Skin of body (tissue), 3 donors: ENCODE measurements at places on chromosomes 11 and 22.

GRCh38 chr22:36107436-36107835, 53.1 kb downstream of the APOL3 start:
- DNase-seq: no peak

GRCh38 chr11:65918211-65919140, at the start of gene C11orf68:
C11orf68 (minus strand) TSS chr11:65919062; CDS start chr11:65919031, 31 bp downstream.
- no peak for DNase-seq

DNA sequence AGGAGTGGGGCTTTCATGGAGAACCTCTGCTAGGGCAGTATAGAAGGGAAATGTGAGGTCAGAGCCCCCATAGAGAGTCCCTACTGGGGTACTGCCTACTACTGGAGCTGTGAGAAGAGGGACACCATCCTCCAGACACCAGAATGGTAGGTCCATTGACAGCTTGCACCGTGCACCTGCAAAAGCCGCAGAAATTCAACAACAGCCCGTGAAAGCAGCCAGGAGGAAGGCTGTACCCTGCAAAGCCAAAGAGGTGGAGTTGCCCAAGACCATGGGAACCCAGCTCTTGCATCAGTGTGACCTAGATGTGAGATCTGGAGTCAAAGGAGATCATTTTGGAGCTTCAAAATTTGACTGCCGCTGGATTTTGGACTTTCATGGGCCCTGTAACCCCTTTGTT, 245.6 kb downstream of the TENM4 start:
- no peak for DNase-seq

GRCh38 chr11:78350091-78350645, 67.5 kb downstream of the GAB2 start:
- peak; percentile 22 for DNase-seq

DNA sequence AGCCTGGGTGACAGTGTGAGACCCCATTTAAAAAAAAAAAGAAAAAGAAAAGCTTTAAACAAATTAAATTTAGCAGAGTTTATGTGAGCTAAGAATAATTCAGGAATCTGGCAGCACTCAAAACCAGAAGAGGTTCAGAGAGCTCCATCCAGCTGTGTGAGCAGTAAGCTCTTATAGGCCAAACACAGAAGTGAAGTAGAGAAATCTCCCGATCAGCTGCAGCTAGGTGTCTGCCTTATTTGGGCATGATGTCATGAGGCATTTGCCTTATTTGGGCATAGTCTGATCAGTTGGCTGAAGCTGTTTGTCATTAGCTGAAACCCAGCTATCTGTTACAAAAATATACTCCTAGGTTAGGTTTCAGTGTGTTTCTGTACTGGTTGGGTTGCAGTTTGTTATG, 8.2 kb downstream of the MS4A15 start:
- no peak for DNase-seq

DNA sequence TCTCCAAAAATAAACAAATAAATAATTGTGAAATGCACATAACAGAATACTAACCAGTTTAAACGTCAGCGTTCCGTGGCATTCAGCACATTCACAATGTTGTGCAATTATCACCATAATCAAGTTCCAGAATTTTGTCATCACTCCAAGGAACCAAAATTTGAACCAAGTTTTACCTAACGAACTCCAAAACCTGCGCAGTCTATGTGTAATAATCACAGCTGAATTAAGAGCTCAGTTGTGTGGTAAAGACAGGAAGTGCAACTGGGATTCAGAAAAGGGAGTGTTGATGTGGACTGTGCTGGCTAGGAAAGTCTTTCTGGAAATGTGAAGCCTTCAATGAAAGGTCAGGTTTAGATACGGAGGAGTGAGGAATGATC, 5.4 kb upstream of the MCAM start:
- no peak for DNase-seq

- DNase-seq: no peak
Observed at GRCh38 chr22:44932493-44932892, 77.3 kb downstream of the PHF21B start.

GRCh38 chr11:95330302-95330701, 99.3 kb upstream of the SESN3 start:
- no peak for DNase-seq

DNA sequence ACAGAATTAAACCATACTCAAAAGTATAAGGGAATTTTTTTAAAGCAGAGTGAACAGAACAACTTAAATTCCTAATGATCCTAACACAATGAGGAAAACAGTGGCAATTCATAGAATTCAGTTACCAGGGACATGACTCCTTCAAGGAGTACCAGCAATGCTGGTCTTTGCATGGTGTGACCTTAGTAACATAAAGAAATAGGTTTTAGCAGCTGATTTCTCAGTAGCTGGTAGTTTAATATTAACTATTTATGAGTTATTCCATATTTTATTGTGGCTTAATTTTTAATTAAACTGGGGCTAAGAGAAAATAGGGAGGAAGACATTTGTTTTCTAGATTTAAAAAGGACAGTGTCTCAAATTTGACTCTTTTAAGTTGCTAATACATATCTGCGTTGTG, 30.9 kb downstream of the CHKA start:
- DNase-seq: no peak

GRCh38 chr11:26332572-26332915, 614 bp downstream of the ANO3 start:
- no peak for DNase-seq

- DNase-seq: no peak
Observed at GRCh38 chr22:36016684-36017083, 11.9 kb downstream of the RBFOX2 start.

DNA sequence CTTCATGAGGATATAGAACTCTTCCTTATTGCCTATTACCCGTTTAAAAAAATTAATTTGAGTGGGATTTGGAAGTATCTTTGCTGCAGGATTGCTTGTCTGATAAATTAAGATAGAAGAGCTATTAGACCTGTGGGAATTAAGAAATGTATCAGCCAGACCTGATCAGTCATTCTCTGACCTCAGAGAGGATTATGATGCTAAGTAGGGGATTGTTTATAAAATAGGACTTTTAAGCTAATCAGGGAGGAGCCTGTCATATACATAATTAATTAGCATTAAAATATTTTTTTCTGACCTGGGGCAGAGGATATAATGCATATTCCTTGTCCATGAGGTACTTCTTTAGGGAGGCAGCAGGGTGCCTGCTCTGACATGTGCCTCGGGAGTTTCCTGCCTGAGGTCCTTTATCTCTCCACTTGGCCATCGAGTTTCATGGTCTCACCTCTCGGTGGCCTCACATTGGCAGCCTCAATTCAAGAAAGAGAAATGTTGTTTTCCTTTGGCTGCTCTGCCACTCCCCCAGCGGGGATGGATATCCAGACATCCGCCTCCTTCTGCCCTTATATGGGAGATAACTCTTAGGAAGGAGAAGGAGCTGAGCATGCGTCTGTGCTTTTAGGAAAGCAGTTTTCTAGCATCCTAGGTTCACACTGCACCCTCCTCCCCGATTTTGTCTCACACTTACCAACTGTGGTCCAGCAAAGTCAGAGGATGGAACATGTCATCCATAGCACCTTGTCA, 41.1 kb downstream of the DIXDC1 start:
- peak; percentile 71 for DNase-seq

- no peak for DNase-seq
Observed at GRCh38 chr11:43954241-43954640, 11.8 kb downstream of the C11orf96 start.

- DNase-seq: no peak
Observed at GRCh38 chr11:29040489-29040888, 932.3 kb downstream of the METTL15 start.

DNA sequence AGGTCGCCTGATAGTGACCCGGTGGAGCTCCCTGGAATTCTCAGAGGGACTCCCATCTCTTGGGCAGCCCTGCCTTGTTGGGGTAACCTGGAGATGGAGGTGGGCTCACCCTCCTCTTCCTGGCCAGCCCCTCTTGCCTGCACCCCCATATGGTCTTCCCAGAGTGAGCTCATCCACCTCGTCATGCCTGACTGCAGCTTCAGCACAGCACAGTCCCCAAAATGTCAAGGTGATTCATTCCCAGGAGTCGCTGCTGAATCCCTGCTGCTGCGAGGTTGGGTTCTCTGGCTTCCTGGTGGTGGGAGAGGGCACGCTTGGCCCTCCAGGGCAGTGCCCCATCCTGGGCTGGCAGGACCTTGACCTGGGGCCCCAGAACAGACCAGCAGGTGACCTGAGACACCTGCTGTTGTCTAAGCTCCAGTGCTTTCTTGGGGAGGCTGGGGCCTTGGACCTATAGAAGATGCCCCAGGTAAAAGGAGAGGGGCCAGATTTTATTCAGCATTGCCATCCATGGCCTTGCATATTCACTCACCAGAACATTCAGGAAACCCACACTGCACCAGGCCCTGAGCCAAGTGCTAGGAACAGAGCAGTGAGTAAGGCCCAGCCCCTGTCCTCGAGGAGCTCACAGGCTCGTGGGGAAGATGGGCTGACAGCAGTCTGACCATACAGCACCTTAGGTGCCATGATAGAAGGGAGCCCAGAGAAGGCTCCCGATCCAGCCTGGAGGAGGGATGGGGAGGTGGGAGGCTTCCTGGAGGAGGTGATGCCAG, 72.9 kb downstream of the CACNA1I start:
- no peak for DNase-seq
